ENCODE measurements at places on chromosomes 4 and X.

DNA sequence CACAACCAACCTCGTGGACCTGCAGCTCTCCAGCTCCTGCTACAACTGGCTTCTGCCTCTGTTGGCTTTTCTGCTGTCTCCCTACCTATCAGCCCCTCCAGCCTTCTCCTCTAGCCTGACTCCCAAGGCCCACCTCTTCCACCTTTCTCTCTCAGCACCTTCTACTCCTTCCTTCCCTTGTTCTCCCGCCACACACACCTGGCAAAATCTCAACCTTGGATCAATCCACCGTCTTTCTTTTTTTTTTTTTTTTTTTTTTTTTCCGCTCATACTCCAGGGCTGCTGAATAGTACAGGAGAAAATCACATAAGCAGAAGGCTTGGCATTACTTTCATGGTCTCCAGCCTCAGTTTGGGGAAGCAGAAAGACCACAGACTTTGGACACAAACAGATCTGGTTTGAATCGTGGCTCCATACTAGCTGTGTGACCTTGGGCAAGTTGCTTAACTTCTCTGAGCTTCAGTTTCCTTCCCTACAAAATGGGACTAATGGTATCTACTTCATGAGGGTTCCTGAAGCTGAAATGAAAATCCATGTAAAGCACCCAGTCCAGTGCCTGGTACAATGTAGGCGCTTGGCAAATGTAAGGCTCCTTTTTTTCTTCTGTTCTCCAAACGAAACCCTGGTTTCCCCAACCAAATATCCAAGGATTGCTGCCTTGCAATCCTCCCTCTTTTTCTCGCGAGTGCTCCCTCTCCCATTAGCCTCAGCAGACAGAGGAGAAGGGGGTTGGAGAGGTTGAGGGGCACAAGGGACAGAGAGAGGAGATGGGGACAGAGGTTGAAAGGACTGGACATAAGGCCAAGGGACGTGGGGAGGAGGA, 1.7 kb downstream of the FGD1 start:
- no peak for DNase-seq

- DNase-seq = no peak
Measured at GRCh38 chrX:1385253-1386223, 6.4 kb downstream of the SLC25A6 start.

- DNase-seq = no peak
Measured at GRCh38 chrX:3514996-3515395, 168.5 kb upstream of the MXRA5 start.

- DNase-seq = peak; percentile 54
Measured at GRCh38 chr4:48127682-48128404, 6.2 kb downstream of the TXK start.

DNA sequence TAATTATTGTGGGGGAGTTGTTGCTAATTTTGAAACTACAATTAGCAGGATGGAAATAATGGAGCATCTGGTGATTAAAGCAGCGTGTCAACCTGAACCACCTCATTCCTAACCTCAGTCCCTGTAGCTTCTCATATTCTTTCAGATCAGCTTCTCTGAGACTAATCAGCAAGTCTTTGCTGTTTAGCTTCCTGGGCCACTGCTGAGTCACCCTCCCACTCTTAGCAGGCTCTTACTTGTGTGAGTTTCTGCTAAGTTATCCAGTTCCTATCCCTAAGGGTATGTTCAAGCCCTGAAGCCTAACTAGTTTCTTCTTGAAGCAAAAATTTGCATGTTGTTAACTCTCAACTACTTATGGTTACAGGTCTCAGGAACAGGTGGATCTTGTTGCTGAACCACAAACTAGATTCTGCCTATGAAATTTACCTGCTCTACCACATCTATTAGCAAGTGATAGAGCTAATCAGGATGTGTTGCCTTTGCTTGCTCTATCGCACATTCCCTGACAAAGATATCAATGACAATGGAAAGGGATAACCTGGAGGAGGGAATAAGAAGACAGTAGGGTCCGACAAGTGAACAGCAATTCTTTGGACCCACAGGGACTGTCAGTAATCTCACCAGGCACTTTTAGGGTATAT, 134.2 kb downstream of the EIF4E start:
- DNase-seq = no peak

- DNase-seq = no peak
Measured at GRCh38 chr4:16894406-16894805, 4.0 kb downstream of the LDB2 start.

- DNase-seq = no peak
Measured at GRCh38 chr4:121472937-121473721, 92.3 kb upstream of the QRFPR start.

GRCh38 chrX:84144281-84144680, 43.7 kb downstream of the RPS6KA6 start:
- DNase-seq = no peak

GRCh38 chr4:25308306-25308705, 4.3 kb upstream of the ZCCHC4 start:
- DNase-seq = no peak

GRCh38 chrX:109327251-109327650, 154.6 kb downstream of the GUCY2F start:
- no peak for DNase-seq

GRCh38 chr4:14695095-14695845, 307.0 kb upstream of the CPEB2 start:
- no peak for DNase-seq

DNA sequence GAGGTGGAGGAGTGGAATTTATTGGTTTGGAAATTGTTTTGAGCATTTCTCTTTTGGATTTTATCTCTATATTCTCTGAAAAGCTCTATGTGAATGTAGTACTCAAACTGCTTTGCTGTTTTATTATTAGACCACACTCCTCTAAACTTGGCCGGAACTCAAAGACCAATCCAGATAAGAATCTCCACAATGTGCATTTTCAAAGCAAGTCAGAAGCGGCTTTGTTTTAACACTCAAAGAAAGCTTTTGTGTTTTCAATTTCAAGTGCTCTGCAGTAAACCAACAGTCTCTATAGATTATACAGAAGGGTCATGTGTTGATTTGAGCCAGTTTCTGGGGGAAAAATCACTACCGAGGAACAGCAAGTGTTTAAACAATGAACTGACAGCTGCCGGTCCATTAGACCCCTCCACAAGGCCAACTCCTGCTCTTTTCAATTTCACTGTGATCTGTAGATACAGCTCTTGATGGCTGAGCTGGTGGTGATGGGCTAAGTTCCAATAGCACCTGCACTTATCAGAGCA, 79.4 kb downstream of the FTHL17 start:
- no peak for DNase-seq

GRCh38 chr4:186116697-186117096, 12.2 kb downstream of the FAM149A start:
- DNase-seq = no peak

DNA sequence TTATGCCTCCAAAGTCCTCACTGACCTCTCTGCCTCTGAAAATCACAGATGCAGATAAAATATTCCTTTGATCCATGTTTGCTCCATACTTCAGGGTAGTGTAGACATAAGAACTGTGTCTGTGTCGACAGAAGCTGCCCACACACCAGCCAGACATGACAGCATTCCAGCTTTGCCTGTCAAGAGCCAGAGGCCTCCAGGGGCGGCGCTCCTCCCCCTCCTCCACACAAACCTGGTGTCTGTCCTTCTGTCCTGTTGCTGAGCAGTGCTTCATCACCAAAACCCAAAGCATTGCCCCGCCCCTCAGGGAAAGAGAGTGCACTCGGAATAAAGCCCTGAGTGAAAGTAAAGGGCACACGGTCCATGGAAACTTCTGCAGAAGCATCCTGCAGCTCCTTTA, 379.4 kb downstream of the FBXW7 start:
- DNase-seq = no peak

DNA sequence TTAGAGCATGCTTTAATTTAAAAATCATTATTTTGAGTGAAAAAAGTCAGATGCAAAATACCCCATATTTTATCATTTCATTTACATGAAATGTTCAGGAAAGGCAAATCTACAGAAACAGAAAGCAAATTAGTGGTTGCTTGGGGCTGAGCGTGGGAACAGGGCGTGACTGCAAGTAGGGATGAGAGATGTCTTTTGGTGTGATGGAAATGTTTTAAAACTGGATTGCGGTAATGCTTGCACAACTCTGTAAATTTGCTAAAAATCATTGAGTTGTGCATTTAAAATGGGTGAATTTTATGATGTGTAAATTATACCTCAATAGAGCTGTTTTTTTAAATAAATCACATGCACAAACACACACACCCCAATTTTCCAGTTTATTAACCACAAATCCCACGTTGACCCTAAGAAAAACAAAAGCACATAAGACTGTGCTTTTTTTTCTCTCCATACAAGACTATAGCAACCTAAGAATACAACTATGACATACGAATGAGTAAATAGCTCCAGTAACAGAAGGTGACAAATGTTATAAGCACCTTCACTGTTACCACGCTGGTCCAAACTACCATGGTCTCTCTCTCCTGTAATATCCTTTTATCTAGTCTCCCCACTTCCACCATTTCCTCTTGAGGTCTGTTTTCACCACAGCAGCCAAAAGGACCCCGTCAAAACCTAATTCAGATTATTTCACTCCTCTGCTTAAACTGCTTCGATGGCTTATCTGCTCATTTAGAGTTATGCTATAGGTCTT, 37.2 kb downstream of the FRMD7 start:
- no peak for DNase-seq

GRCh38 chr4:164096766-164097518, 602.5 kb downstream of the TMA16 start:
- no peak for DNase-seq

- DNase-seq = no peak
Measured at GRCh38 chrX:10474913-10475568, 145.3 kb downstream of the MID1 start.

GRCh38 chr4:80876810-80877209, 153.7 kb upstream of the BMP3 start:
- DNase-seq = no peak

- DNase-seq = no peak
Measured at GRCh38 chr4:188783606-188784160, 644.4 kb downstream of the TRIML1 start.

DNA sequence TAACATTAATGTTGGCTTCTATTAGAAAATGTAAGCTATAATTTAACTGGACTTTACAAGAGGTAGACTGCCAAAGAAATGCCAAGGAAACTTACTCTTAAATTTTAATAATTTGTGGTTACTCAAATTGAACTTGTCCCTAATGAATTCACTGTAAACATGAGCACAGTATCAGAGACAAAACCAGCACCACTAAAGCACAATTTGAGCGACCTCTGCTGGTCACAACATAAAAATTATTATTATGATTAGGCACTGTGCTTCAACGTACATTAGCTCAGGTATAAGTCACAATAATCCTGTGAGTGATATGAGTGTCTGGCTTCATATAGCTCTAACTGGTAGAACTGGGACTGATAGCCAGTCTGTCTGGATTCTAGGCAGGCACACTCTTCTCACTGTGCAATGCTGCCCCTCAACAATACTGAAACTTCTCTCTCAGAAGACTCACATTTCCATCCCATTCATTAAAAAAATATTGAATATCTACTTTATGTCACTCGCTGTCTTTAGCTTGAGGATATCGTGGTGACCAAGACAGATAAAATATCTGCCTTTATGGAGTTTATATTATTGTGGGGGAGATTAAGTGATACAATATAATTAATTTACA, 8.0 kb downstream of the NUDT6 start:
- no peak for DNase-seq

- peak; percentile 35 for DNase-seq
Measured at GRCh38 chr4:159175085-159175988, 72.5 kb downstream of the RAPGEF2 start.

DNA sequence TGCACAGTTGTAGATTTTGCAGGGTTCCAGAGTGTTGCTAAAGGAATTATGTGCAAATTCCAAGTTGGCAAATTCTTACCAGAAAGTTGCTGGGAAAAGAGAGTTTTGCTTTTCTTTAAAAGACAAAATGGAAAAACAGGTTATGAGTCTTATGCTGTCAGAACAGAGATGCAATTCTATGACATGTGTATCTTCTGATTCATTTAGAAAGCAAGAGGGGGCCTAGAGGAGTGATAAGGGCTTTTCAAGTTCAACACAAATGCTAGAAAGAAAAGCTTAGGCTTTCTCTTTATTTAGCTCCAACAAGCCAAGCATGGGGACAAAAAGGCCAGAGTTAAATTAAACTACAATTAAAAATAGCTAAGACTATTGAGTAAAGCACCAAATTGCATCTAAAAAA, 72.4 kb upstream of the GATB start:
- DNase-seq = no peak

DNA sequence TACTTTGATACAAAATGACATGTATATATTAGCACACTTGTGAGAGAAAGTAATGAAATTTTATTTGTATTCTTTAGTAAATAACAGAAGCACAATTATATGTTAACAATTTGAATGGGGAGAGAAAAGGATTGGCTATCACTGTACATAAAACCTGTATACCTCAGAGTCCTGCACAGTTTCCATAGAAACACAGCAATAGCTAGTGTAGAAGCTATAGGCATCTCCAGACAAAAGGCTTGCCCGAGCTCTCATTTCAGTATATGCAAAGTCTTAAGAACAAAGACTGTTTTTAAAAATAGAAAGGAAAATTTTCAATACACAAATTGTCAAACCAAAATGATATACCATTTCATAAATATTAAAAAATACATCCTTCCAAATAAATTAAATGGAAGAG, 38.5 kb downstream of the GPM6A start:
- DNase-seq = no peak

All from activated T-helper 1 cell treated with anti-CD3 and anti-CD28 coated beads, Interleukin-2, amount 50 U/mL, for 16 hours (primary cell).